ENCODE measurements at places on chromosomes 2 and 18. TPM values are rescaled to one million over a fixed set of nuclear protein-coding genes. Genes with fewer than 3 reads are reported as not detected.

Gene CD302
- 3.0 TPM for total RNA-seq

Gene REG3G
- not detected for total RNA-seq

Gene HSBP1L1
- total RNA-seq, result 43.1 TPM

Gene PFN4
- total RNA-seq, result 0.33 TPM

Gene PELI1
- total RNA-seq, result 26.7 TPM

Gene ASAP2
- 137 TPM for total RNA-seq

Gene UPP2
- total RNA-seq, result not detected

Gene ATOH8
- not detected for total RNA-seq

Gene CPLX4
- not detected for total RNA-seq

Gene SERPINB3
- 12.7 TPM for total RNA-seq

Gene GKN1
- not detected for total RNA-seq

Gene BCS1L
- total RNA-seq, result 28.8 TPM

Gene TUBA3E
- not detected for total RNA-seq

Gene SERPINE2
- 535 TPM for total RNA-seq

Gene CKAP2L
- 0.83 TPM for total RNA-seq

Gene FAM110C
- 31.2 TPM for total RNA-seq

Gene DNAJC5G
- not detected for total RNA-seq

Gene GNAL
- total RNA-seq, result 29.3 TPM

Gene SCN2A
- 2.8 TPM for total RNA-seq

Gene PTCD3
- total RNA-seq, result 112 TPM

Gene KIF3C
- total RNA-seq, result 30.7 TPM

Gene HMSD
- 0.38 TPM for total RNA-seq

Gene DOK1
- 6.5 TPM for total RNA-seq

Gene ERCC3
- total RNA-seq, result 34.6 TPM

Gene IL1RL1
- not detected for total RNA-seq

Gene SP140
- not detected for total RNA-seq

Gene ZNF396
- total RNA-seq, result 0.50 TPM

Gene NR4A2
- total RNA-seq, result 1.3 TPM

Gene LANCL1
- 56.0 TPM for total RNA-seq

Gene DYNAP
- total RNA-seq, result not detected

Gene BCL11A
- 12.7 TPM for total RNA-seq

Gene MSH6
- 63.8 TPM for total RNA-seq

Gene ANO7
- 0.50 TPM for total RNA-seq

Gene AGXT
- total RNA-seq, result not detected

Gene LOXHD1
- not detected for total RNA-seq

Gene SLC30A3
- not detected for total RNA-seq

Gene ARHGAP15
- not detected for total RNA-seq

Gene SCLY
- total RNA-seq, result 23.8 TPM

Gene ZC3H6
- 10.6 TPM for total RNA-seq

Gene FOXI3
- total RNA-seq, result 2.1 TPM

All from mammary epithelial cell (primary cell).